Stimulated activated CD4-positive, alpha-beta T cell treated with anti-CD3 and anti-CD28 coated beads, Interleukin-4, amount 100 ng/mL, for 4 hours (primary cell): ENCODE measurements at places on chromosomes 6 and 20.

- no peak for DNase-seq
Observed at GRCh38 chr6:168834801-168835200, 393.8 kb downstream of the SMOC2 start.

DNA sequence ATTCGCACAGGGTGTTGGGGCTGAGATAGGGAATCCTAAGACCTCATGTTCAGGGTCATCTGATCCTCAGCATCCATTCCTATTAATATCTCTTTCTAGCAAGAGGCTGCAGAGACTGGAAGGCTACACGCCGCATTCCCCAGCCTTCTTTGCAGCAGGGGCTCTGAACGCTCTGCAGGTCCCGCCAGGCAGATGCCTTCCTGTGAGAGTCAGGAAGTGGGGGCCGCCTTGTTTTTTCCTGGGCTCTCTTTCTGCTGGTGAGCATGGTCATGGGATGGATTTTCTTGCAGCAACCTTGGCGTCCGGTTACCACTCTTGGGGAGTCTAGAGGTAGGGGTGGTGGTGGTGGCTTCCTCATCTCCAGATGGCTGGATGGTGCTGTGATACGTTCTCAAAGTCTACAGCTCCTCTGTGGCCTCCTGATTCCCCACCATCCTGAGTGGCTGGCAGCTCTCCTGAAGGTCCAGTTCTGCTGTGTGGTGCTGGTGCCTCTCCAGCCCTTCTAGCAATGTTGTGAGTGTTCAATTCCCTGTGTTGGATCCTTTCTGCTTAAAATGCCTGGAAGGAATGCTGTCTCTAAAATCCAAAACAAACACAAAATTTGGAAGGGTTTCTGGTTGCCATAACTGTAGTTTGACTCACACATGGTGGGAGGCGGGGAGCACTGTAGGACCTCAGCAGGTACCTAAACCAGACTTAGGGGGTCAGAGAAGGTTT, 111.9 kb downstream of the CEBPB start:
- DNase-seq: no peak

DNA sequence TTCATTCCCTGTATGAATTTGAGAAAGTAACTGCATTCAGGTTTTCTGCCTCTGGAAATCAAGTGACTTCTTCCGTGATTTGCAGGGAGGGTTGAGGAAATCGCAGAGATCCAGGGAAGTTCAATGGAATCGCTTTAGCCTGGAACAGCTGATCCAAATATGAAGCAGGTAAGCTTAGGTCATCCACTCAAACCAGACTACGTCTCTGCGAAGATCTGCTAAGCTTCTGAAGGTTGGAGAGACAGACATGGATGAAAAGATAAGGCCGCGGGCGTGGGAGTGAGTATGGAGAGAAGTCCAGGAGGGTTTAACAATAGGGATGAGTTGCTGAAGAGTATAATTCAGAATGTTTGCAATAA, 34.2 kb upstream of the BTN3A2 start:
- DNase-seq: no peak

DNA sequence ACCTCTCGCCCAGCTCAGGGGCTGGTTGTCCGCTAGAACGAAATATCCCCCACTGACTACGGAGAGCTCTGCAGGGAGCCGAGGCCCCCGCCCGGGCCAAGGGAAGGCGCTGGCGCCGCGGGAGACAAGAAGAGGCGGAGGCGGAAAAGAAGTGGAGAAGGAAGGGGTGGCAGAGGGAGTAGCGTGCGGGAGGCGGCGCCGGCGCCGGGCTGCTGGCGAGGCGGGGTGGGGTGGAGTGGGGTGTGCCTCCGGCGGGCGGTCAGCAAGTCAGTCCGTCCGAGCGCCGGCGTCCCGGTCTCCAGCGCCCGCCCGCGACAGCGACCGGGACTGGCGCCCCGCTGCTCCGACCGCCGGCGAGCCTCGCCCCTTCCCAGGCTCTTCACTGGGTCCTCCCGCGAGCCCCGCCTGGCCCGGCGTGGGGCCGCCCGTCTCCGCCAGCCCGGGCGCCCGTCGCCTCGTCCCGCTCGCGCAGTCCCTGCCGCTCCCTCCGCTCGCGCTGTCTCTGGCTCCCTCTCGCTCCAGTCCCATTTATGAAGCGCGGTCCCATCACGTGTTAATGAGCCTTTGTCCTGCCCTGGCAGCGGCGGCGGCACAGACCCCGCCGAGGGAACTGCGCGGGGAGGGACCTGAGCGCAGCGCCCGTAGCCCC, at the start of gene CNR1:
Gene CNR1 (minus strand): TSS at position 504 of the 649 bp plus-strand sequence. CDS start 21,073 bp downstream, outside the sequence.
- DNase-seq: no peak

DNA sequence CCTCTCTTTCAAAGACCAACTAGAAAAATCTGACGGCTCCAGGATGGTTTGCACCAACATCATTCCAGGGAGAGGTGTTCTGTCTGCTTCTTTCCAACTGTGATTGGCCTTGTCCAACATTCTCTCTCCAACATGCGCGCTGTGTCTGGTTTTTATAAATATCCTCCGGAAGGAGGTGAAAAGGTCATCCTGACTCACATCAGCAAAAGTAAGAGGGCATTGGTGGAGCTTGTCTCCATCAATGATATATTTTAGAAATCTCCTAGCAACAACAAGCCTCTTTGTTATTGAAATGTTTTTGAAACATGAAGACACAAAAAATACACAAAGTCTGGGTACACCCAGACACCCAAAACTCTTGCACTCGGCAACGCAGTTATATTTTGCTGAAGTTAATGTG, 475.3 kb upstream of the JARID2 start:
- no peak for DNase-seq
